Activated CD4-positive, alpha-beta memory T cell treated with anti-CD3 and anti-CD28 coated beads for 36 hours (primary cell): ENCODE measurements at places on chromosomes 4 and X.
A peak's percentile ranks its signal among the peaks of the same experiment; 100 is the strongest.

DNA sequence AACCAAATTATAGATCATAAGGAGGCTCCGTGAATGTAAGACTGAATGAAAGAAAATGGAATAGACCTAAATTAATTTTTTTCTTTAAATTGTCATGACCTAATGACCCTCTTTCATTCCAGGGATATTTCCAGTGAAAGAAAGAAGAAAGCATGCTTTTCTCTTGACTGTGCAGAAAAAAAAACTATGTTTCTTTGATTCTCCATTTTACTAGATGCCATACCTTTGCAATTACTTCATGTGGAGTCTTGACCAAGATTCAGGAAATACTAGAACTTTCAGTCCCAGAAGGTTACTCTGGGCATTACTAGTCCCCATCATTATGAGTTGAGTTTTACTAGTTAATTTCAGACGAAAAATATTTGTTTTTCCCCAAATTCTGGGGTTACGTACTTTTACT is 6.4 kb upstream of the COMMD8 start:
- no peak for DNase-seq

- DNase-seq = no peak
Measured at GRCh38 chr4:5079581-5079980, 28.3 kb downstream of the STK32B start.

DNA sequence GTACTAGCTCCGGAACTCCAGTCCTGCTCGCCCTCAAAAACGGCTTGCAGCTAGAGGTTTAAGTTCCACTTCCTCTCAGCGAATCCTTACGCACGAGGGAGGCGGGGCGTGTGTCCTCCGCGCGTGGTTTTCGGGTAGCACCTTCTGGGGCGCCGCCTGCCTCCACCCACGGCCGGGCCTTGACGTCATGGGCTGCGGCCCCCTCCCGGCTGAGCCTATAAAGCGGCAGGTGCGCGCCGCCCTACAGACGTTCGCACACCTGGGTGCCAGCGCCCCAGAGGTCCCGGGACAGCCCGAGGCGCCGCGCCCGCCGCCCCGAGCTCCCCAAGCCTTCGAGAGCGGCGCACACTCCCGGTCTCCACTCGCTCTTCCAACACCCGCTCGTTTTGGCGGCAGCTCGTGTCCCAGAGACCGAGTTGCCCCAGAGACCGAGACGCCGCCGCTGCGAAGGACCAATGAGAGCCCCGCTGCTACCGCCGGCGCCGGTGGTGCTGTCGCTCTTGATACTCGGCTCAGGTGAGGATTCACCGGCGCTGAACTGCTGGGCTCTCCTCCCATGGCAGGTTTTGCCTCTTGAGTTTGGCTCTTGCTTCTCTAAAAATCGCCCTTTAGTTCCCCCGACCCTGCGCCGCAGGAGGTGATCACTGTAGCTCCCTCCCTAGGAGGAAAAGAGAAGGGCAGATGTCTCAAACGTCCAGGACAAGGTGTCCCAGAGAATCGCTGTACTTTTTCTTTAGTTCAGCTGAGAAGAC is at the start of gene AREG:
AREG (plus strand) TSS at position 246 of the 752 bp plus-strand sequence; CDS start at position 456, 210 bp downstream.
- peak; percentile 91 for DNase-seq

GRCh38 chr4:127219232-127219631 is 413.5 kb upstream of the INTU start:
- DNase-seq = no peak

DNA sequence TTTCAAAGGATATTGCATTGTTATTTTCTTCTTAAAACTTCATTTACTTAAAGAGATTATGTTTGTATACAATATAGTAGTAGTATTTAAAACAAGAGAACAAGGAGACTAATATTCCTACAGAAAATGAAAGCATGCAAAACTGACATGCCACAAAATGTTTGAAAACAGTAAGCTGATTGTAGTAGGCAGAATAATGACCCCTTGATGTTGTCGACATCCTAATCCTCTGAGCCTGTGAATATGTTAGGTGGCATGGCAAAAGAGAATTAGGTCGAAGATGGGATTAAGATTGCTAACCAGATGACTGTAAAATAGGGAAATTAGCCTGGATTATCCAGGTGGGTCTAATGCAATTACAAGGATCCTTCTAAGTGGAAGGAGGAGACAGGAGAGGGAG is 522.2 kb upstream of the NR3C2 start:
- no peak for DNase-seq

- DNase-seq = no peak
Measured at GRCh38 chr4:112253382-112254000, 21.9 kb downstream of the AP1AR start.

DNA sequence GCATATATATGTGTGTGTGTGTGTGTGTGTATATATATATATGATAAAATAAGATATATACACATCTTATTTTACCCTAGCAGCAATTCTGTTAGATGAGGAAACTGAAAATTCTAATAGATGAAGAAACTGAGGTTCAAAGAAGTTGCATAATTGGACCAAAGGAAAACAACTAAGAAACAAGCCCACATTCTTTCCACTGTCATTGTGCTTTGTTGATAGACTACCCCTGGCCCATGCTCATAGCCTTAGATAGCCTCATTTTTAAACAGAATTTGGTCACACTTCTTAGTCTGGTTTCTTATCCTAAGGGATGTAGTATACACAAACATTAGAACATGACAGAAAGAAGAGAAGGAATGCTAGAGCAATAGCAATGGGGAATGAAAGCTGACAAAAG is 138.8 kb downstream of the NDST3 start:
- DNase-seq = no peak

GRCh38 chrX:69152417-69152841 is 12.8 kb downstream of the PJA1 start:
- DNase-seq = no peak

DNA sequence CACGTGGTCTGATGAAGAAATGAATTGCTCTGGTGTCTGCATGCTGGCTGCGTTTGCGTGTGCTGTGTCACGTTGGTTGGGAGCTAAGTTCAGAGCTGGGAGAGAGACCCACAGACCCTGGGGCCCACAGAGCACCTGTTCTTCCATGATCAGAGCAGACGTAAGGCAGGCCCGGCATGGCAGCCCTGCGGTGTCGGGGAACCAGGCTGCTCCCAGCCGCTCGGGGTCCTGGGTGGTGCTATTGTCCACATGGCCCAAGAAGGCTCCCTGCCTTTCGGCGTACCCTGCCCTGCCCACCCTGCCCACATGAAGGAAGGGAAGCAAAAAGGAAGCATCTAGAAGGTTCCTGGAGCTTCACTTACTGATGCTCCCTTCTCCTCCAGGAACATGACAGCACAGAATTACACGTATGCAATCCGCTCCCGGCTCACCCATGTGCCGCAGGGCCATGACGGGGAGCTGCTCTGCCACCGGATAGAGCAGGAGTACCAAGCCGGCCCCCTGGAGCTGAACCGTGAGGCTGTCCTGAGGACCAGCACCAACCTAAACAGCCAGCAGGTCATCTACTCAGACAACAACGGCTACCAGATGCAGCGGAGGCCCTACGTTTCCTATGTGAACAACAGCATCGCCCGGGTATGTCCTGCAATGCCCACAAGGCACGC is 30.9 kb upstream of the MRFAP1 start:
- DNase-seq = no peak

DNA sequence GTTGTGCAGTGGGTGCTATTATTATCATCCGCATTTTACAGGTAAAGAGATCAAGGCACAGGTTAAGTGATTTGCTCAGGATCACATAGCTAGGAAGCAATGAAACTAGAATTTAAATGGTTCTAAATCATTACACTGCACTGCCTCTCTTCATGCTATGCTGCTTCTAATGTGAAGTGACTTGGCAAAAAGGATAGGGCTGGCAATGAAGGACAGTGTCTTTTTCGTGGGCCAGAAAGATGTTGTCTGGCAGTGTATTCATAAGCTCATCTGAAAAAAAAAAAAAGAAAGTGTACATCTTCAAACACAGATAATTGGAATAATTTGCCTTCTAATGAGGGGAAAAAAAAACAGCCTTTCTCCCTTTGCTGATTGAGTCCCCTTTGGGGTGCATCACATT is 132.2 kb upstream of the FUNDC1 start:
- no peak for DNase-seq

DNA sequence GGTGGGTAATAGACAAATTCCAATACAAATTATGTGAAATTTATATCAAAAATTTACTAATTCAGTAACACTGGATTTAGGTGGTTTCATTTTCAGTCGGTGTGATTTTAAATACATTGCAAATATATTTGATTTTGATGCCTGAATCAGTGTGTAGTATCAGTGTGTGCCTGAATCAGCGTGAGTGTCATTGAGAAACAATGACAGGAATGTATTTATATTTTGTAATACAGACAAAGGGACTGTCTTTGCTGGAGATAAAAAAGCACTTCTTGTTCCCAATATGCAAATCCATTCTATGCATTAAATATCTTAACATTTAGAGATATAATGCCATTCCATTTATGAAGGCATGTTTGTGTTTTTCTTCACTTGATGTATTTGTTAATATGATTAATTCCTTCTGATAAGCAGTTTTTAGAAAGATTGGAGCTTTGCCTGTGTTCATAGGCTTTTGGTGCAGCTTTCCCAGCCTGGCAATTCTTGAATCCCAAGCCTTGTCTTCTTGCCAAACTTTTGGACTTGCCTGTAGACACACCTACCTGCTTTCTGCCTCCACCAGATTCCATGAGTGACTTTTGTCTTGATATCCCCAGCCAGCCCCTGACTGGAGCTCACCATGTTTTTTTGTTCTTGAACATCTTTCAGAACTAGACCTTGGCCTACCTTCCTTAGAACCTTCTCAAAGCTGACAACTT is 243.8 kb downstream of the ADGRL3 start:
- no peak for DNase-seq

DNA sequence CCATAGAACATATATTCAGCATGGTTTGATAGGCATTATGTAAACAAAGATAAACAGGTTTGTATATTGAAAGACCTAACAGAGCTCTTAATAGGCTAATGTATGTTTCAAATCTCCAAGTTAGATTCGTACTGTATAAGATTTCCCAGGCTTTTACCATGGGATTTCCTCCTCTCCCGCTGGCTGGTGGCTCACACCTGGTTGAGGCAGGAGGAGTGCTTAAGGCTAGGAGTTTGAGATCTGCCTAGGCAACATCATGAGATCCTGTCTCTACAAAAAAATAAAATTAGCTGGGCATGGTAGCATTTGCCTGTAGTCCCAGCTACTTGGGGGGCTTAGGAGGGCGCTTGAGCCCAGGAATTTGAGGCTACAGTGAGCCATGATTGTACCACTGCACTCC is 5.4 kb downstream of the CPE start:
- no peak for DNase-seq

GRCh38 chr4:152659806-152660205 is 20.0 kb downstream of the TMEM154 start:
- DNase-seq = no peak

DNA sequence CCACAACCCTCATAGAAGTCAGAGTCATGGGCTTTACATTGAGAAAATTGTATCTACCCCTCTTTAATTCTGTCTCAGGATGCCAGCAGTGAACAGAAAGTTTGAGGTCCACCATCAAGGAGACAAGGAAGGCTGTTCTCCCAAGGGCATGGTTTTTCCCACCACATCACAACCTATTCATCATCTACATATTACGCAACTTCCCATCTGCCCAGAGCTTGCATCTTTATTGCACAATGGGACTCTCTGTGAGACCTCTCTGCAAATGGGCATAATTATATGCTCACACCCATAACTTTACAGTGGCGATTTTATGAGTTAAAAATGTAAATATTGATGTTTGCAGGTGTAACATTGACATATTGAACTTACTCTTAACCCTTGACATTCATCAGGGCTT is 38.9 kb downstream of the PAGE2 start:
- no peak for DNase-seq

DNA sequence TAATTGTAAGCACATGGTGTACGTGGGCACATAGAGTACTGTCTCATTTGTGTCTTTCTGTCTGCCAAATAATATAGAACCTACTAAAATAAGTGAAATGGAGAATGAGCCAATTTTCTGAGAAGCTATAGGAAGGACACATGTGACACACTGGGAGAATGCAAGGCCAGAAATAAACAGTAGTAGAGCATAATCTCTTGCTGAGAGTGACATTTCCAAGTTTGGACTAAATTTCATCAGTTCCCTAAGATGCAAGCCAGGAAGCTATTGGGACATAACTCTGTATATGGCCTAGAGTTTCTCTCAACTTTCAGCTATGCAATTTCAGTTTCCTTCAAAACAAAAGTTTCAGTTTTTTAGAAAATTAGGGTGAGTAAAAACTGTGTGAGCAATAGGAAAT is 638.7 kb downstream of the PCDH18 start:
- DNase-seq = no peak

- no peak for DNase-seq
Measured at GRCh38 chr4:20570981-20571715, 129.1 kb upstream of the PACRGL start.

DNA sequence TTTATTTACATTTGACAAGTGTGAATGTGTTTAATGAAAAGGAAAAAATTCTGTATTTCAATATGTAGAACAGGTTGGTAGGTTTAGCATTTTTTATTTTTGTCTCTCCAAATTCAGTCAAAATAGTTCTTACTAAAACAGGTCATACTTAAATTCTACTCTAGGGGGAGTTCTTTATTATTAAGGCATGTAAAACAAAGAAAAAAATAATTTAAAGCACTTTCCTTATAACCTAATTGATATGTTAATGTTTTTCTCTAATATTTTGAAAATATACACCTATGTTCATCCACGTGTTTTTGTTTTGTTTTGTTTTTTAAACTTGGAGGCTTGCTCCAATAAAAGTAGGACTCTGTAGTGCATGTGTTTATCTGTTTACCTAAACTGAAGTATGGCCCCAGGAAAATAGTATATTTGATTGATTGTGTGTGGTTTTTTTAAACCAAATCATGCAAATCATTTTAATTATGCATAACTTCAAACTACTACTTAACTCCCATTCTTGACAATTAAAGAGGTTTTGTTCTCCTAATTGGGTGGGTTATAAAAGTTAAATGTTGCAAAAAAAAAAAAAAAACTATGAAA is 562.7 kb downstream of the RPA4 start:
- no peak for DNase-seq

- DNase-seq = no peak
Measured at GRCh38 chrX:101442085-101442484, 34.1 kb downstream of the HNRNPH2 start.

DNA sequence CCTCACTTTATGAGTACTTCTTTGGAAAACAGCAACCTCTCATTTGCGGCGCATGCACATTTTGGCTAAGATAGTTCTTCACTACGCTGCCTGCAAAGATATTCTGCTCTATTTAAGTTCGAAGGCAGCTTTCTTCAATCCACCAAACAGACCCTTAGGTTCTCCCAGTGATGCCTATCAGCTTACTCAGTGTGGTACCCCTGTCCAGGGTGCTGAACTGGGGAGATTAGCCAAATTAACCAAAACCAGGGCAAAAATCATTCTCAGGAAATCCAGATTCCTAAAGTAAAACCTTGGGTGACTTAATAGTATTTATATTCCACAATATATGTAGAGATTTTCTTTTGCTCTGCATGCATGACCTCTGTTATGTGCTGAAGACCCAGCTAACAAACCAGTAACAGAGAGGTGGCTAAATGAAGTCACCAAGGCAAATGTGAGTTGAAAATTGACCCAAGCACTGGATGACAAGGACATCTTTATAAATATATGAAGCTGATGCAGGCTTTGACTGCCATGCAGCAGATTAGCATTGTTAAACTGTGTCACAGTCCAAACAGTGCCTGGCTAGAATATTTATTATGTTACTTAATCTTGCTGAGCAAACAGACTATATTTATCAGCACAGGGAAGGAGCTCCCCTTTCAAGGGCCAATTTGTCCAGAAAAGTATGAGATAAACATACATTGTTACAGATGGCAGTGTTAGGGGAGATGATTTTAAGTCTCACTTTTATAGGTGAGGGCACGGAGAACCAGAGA is 418.2 kb downstream of the STIM2 start:
- no peak for DNase-seq
